Cerebellar cortex (tissue), 1 donor: ENCODE measurements at places on chromosomes 5 and 9.

- no peak for DNase-seq
Observed at GRCh38 chr5:97297704-97298091, 114.7 kb upstream of the RIOK2 start.

GRCh38 chr5:75460942-75461610 is 50.4 kb downstream of the CERT1 start:
- DNase-seq, result peak; percentile 93

GRCh38 chr5:160497878-160498277 is 76.2 kb downstream of the PTTG1 start:
- DNase-seq, result no peak

- no peak for DNase-seq
Observed at GRCh38 chr9:130271473-130271872, 5.9 kb downstream of the HMCN2 start.

- DNase-seq, result no peak
Observed at GRCh38 chr5:113755516-113755915, 242.0 kb downstream of the YTHDC2 start.

- no peak for DNase-seq
Observed at GRCh38 chr5:60402161-60402785, 297.7 kb downstream of the DEPDC1B start.

- no peak for DNase-seq
Observed at GRCh38 chr5:3362606-3362910, 233.1 kb upstream of the IRX1 start.

DNA sequence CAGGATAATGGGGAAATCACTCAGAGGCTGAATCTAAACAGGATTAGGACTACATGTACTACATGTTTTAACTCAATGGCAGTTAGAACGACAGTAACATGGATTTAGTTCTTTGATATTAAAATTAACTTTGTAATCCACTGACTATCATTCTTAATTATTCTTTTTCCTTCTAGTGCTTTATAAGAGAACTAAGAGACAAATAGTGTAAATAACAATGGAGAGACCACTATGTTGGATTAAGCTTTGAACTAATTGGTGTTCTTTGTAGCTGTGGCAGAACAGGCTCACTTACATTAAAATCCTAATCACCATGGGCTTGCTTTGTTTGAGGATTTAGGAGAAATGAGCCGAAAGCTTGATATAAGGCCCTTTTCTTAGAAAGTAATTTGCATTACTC is 18.8 kb downstream of the NMRK1 start:
- no peak for DNase-seq

GRCh38 chr9:136399176-136400037 is 563 bp downstream of the SNAPC4 start:
- DNase-seq, result no peak

DNA sequence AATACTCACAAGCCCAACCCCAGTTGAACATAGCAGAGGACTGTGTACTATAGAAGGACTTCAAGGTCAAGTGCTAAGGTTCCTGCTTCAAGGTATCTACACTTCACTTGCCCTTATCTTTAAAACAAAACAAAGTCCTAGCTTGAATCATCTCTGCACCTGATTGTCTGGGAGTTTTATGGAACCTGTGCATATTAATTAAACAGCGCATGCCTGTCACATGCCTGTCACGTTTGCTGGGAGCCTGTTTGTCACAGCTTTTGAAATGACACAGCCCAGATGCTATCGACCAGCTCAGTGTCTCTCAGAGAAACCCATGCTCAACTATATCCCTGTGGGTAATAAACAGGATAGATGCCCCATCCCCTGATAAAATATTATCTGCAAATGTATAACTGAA is 476.0 kb downstream of the ZSWIM6 start:
- DNase-seq, result no peak

DNA sequence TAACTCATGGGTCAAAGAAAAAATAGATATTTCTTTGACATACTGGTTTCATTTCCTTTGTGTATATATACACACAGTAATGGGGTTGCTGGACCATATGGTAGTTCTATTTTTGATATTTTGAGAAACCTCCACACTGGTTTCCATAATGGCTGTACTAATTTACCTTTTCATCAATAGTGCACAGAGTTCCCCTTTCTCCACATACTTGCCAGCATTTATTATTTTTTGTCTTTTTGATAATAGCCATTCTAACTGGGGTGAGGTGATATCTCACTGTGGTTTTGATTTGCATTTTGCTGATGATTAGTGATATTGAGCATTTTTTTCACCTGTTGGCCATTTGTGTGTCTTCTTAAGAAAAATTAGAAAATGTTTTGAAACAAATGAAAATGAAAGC is 78.4 kb upstream of the CKMT2 start:
- no peak for DNase-seq

GRCh38 chr5:34609951-34610441 is 46.1 kb upstream of the RAI14 start:
- peak; percentile 74 for DNase-seq

DNA sequence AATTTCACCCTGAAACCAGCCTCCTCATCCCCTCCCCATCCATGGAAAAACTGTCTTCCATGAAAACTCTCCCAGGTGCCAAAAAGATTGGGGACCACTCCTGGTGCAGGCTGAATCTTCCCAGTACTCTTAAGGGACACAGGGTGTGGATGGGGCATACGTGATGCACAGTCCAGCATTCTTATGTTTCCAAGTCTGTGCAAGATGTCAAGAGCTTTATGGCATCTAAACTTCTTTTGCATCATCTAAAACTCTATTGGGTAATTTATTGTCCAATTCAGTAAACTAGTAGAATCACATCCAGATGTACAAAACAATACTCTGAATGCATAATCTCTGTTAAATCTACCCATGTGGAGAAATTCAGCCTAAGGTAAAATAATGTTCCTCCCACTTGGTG is 9.3 kb upstream of the FGD3 start:
- DNase-seq, result no peak

DNA sequence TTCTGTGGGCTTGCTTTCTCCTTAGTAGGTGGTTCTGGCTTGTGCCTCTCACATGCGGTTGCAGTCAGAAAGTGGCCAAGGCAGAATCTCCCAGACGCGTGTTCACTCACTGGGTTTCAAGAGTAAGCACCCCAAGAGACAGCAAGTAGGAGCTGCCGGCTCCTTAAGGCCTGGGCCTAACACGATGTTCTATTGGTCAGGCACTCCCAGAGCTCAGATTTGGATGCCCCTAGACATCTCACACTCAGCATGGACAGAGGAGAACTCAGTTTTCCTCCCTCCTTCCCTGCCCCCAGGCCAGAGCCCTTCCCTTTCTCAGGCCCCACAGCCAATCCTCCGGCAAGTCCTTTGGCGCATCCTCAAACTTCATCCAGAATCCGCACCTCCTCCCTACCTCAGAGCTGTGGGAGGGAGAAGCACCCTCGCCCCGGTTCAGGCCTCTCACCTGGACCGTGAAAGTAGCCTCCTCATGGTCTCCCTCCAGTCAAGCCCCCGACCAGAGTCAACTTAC is 6.5 kb upstream of the CARD19 start:
- no peak for DNase-seq

- no peak for DNase-seq
Observed at GRCh38 chr5:80182809-80183580, 72.9 kb downstream of the SERINC5 start.

DNA sequence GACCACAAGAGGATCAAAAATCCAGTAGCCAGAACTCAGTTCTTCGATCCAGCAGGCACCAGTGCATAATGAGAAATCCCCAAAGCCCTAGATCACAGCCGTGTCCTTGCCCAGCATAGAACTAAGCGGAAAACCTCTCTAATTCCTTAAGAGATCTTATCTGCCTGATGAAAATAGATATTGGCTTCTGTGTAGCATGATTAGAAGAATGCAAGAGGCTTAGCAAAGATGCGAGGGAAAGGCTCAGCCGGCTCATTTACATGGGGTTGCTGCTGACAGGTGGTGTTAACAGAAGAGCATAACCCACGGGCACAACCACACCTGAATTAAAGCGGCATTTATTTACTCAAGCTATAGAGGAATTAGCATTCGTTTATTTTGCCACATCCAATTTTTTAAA is 400.0 kb upstream of the ADAMTS16 start:
- DNase-seq, result no peak

DNA sequence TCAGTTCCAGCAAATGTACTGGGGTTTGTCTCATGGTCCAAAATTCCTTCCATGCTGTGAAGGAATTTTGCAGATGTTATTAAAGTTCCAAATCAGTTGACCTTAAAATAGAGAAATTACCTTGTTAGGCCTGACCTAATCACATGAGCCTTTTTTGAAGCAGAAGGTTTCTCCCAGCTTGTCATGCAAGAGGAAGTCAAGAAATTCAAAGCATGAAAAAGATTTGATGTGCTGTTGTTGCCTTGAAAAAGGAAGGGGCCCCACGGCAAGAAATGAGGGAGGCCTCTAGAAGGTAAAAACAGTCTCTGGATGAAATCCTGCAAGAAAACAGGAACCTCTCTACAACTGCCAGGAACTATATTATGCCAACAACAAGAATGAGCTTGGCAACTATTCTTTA is 24.2 kb upstream of the HAPLN1 start:
- no peak for DNase-seq

GRCh38 chr5:85670417-85670816 is 947.3 kb upstream of the COX7C start:
- no peak for DNase-seq

DNA sequence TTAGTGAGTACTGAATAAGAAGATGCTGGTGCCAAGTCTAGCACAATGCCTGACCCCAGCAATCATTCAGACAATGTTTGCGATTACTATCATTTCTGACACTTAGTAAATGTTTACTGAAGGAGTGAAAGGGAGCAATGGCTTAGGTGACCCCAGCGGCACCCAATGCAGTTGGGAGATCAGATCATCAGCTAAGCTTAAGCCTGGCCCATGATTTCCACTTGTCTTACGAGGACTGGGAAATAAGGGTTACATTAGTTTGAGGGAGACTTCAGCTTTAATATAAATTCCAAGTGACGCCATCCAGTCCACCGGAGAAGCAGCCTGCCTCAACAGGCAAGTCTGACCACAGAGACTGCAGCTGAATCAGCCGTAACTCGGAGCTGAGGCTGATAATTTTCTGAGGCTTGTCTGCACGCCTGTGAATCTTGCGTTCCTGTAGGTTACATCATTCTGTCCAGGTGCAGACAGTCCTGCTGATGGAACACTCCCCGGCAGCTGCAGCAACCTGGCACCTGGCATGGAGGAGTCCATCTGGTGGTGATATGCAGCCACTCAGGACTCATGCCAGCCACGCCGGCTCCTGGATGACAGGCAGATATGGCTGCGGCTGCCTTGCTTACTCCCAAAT is 34.9 kb upstream of the FGF1 start:
- peak; percentile 72 for DNase-seq

GRCh38 chr5:179181988-179182387 is 121.8 kb downstream of the ZNF354C start:
- DNase-seq, result no peak

DNA sequence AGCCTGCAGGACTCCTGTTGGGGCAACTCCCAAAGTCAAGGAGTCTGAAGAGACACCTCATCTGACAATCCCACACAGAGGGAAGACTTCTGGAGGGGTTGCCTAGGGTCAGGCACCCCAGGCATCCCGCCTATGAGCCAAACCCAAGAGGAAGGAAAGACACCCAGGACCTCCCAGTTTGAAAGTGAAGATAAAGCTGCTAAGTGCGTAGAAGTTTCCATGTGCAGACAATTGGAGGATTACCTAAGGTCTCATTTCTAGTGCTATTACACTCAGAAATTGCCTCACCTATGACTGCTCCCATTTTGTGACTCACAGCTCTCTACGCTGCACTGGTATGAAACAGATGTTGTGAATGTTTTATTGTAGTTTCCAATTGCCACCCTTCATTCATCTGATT is 322.9 kb downstream of the SLIT3 start:
- DNase-seq, result no peak

- DNase-seq, result no peak
Observed at GRCh38 chr5:36647046-36647445, 40.6 kb downstream of the SLC1A3 start.

DNA sequence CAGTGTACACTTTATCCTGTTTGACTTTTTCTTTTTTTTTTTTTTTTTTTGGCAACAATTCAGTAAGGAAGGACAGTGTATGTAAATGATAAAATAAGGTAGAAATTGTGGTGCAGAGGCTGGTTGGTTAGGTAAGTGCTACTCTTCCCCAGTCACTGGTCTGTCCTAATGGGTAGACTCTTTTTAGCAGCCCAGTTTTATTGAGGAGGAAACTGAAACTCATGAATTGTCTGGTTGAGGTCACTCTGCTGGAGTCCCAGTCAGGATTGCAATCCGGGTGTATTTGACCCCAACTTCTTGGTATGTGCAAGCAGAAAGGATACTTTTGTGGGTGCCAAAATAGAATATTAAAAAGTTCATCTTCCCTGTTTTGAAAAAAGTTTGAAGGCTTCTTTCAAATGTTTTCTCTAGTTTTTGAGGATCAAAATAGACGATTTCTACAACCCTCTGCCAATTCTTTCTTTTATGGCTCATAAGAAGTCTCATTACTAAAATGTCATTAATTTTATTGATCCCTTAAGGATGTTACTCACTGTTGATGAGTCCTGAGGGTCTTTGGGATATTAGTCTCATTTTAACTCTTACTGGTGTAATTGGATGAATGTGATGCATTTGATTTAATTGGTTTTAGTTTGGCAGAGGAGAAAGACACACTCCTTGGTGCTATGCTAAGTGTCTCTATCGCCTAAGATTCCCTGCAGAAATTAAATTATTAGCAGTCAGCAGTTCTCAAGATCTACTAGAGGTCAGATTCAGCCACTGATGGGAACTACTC is 171.9 kb downstream of the KDM4C start:
- no peak for DNase-seq
